M059J (cell line): ENCODE measurements at places on chromosomes 1 and 21. TPM values are rescaled to one million over a fixed set of nuclear protein-coding genes. Genes with fewer than 3 reads are reported as not detected.
A peak's percentile ranks its signal among the peaks of the same experiment; 100 is the strongest.

GRCh38 chr1:35857830-35858229, 25.2 kb upstream of the AGO1 start:
- peak; percentile 32 for DNase-seq

GRCh38 chr21:28159396-28159795, 833.3 kb downstream of the LTN1 start:
- no peak for DNase-seq

DNA sequence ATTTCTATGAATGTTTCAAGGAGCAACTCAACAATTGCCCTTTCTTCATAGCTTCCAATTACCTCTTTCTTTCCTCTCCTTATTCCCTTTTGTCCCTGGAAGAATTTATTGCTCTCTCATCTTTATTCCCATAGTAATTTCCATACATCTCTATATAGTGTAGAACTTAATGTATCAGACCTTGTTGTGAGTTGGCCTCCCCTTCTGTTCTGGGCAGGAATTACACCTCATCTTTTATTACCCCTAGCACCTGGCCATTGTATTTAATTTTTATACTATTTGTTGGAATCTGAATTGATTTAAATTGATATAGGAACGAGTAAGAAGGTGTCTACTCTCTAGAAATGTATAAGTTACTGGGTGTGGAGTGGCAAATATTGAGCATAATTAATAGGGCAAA, 114.5 kb downstream of the CACHD1 start:
- no peak for DNase-seq

DNA sequence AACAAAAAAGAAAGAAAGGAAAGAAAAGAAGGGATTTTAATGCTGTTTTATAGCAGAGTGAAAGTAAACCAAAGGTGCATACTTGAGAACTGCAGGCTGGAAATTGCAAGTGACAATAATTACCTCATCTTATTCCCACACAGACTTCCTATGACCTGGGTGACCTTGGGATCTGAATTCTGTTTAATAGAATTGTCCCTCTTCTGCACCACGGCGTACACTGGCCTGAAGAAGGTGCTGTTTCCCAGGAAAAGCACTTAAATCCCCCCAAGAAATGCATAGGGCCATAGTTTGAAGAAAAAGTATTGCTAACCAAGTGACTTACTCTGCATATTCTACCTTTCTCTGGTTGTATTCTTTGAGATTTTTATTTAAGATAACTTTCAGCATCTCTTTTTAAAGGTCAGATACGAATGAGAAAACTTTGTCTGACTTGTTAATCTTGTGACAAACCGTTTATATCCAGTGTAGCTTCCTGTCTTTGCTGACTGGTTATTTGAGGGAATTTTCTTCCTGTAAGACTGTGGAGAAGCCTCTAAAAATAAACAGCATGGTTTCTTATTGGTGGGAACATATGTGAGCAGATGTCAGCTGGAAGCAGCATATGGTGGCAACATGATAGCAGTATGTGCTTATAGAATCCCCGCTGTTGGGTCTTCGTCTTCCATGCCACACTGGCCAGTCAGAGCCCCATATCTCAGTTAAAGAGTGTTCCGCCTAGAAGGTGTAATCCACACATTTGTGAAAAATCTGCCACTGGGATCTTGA, 16.3 kb downstream of the TGFB2 start:
- peak; percentile 68 for DNase-seq

DNA sequence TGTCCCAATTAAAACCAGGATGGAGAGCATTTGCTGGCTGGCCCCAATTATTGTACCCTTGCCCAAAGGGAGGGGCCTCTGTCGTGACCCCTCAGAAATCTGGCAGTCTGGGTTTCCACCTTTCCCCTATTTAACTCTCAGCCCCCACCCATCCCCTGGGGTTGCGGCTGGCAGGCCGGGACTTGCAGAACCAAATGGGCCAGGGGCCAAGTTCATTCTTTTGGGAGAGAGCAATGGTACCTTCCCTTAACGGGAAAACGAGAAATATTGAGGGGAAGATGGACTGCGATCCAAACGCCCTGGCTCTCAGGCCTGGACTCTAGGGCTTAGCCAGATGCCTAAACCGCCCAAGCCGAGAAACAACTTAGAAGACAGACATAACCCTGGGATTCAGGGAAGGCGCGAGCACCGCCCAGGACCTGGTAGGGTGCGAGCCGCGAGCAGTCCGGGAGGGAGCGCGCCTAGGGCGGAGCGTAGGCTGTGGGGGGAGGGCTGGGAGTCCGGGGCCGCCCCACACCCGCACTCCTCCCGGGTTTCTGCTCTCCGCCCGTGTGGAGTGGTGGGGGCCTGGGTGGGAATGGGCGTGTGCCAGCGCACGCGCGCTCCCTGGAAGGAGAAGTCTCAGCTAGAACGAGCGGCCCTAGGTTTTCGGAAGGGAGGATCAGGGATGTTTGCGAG, at the start of gene SLC27A3:
TSS of gene SLC27A3 (plus strand) at position 628 of the 678 bp plus-strand sequence. CDS start 91 bp downstream, outside the sequence.
- peak; percentile 48 for DNase-seq

DNA sequence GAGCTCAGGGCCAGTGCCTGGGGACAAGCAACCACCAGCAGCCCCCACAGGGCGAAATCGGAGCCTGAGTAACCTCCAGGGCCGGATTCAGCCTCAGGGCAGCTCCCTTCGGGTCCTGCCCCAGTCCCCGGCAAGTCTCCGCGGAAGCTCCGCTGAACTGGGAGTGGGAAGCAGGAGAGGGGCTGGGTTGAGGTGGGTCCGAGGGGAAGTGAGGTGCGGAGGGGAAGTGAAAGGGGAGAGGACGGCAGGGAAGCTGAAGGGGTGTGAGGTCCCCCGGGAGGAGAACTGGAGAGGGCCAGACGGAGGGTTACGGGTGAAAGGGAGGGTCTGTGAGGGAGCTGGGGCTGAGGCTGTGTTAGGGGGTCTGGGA, 560 bp downstream of the PADI2 start:
- no peak for DNase-seq

GRCh38 chr1:205158048-205158616, 36.4 kb upstream of the RBBP5 start:
- DNase-seq, result no peak

- DNase-seq, result no peak
Observed at GRCh38 chr1:231931846-231932454, 305.4 kb downstream of the DISC1 start.

GRCh38 chr1:202288177-202288576, 53.6 kb downstream of the UBE2T start:
- DNase-seq, result no peak

GRCh38 chr1:155177192-155177917, 3.7 kb downstream of the TRIM46 start:
- DNase-seq, result no peak

DNA sequence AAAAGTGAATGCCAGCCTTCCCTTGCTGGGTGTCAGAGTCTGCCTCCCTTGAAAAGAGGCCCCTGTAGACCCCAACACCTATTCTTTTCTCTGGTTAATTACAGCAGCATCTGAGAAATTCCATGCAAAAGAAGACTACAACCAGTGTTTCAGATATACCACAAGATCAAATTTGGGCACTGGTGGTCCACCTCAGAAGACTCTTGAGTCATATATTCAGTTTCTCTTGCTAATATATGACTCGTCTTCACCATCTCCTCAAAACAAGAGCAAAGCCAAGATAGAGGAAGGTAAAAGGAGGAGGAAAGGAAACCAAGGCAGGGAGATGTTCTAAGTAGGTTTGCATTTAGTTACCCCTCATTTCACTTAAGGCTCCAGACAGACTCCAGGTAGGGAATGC, 259.9 kb downstream of the ZNF648 start:
- DNase-seq, result no peak

GRCh38 chr1:22096463-22096862, 44.0 kb downstream of the CDC42 start:
- DNase-seq, result no peak

DNA sequence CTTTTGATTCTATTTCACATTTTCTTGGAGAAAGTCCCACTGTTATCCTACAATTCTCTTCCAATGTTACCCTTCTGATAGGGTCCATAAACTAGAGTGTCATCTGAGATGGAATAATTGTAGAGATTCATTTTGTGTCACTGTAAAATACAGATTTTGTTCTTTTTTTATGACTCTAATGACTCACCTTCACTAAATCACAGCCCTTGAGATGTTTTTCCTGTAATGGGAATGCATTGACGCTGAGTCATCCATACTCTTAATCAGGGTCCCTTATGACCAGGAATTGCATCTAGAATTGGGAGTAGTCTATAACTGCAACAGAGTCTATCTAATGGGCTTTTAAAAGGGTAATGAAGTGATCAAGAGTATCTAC, 315.5 kb downstream of the TGFB2 start:
- peak; percentile 93 for DNase-seq

DNA sequence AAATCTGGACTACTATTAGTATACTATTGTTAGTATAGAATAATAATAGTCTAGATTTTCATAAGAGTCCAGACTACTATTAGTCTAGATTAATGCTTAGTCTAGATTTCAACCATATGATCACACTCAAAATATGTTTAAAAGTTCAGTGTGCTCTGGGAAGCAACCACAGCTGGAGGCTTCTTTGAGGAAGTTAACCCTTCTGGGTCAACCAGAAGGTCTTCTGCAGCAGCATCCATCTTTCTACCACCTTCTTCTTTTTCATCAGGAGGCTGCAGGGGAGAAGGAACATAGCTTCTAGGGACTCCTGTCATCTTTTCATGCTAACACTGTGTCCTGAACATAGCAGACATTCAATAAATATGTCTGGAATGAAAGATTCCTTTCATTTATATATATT, 51.2 kb upstream of the DNAJC6 start:
- DNase-seq, result no peak

GRCh38 chr1:112470966-112471365, 37.8 kb upstream of the WNT2B start:
- DNase-seq, result no peak

DNA sequence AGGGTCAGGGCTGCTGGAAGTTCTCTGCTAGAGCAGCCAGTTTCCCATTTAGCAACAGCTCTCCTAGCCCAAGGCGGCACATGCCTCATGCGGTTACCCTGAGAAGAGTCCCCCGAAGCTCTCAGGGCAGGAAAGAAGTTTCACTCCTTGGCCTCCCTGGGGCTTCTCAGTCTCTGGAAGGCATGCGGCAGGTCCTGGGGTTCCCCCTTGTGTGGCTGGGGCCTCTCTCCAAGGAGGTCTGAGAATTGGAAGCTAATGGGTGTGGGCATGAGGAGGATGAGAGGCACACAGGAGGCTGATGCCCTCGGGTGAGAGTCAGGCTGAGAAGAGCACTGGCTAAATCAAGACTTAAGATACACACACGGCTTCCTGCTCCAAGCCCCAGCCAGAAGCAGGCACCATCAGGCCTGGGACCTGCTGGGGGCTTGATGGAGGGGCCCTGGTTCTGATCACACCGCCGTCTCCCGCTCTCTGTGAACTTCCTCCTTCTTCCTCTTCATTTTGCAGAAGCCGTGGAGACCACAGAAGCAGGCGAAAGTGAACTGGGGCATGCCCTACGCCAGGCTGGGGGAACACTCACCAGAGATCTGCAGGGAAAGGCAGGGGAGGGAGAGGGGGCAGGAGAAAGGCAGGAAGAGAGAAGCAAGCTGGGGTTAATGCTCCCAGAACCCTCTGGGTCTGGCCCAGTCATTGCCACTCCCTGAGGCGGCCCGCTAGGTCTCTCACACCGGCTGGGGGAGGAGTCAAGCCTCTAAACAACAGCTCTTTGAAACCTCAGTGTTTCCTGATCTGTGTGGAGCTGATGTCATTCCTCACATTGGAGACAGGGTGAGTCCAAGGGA, 15.1 kb downstream of the BLACAT1 start:
- peak; percentile 87 for DNase-seq

DNA sequence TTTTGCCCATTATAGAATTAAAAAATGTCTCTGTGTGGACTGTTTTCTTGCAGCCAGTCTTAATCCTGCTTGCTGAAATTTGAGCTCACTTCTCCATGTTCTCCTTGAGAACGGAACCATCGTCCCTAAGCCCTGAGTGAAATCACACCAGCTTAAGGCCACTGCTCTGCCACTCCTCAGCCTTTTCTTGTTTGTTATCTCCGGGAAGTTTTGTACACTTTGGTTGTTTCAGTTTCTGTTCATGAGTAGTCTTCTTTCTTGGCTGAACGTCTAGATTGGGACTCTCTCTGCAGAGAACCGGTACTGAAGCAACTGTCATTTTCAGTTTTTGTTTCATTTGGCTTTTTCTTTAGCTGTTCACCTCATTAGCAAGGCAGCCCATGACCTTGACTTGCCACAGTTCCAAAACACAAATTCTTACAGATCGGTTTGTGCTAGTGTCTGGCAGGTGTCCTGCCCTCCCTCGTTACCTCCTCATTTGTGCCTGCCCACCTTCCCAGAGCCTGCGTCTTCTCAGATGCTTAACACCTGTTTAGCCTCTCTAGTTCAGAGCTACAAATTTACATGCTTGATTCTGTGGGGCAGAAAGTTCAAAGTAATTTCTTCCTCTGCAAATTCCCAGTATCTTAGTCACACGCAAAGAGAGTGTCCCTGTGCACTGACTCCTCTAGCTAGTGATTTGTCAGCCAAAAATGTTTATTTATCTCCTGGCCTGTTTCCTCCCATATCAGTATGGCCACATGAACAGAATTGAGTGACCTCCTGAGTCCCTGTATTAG, 12.4 kb downstream of the PSEN2 start:
- DNase-seq, result peak; percentile 84

DNA sequence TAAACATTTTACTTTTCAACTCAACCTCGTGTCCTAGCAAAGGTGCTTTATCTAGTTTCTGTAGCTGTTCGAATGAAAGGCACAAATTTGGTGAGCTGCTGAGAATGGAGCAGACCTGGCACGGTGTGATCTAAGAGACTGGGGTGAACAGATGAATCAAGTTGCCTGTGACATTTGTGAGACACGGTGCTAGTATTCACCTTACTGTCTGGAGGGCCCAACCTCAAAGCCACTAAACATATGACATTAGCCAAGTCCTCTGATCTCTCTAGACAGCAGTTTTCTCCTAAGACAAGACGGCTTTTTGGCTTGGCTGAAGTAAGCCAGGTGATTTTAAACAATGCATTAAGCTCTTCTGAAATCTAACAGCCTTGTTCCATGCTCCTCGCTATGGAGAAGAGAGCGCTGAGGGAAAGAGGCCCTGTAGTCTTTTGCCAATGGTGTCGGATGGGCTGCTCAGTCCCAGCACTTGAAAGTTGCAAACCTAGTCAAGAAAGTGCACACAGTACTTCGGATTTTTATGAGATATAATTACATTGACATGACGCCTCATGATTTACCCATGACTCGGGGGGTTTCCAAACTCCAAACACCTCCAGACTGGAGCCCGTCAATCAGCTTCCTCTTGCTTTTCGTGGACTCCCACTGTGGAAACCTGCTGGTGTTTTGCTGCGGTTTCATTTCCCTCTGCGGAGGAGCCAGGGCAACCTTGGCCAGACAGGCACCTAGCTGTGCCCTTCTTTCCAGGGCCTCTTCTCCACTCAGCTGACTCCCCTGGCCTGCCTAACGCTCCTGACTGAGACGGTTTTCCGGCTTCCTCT, 794 bp upstream of the TOR3A start:
- DNase-seq, result peak; percentile 25

The ACTN2 gene
- total RNA-seq, result 0.02 TPM in 1 of 2 replicates, not detected in the other

The SIM2 gene
- total RNA-seq, result 0.59 and 1.8 TPM in 2 replicates

The CENPF gene
- total RNA-seq, result 45.5 and 83.9 TPM in 2 replicates

The HPDL gene
- total RNA-seq, result not detected in 2 replicates

The TBX15 gene
- 1.5 and 2.9 TPM in 2 replicates for total RNA-seq

The PGLYRP4 gene
- total RNA-seq, result not detected in 2 replicates

The FNDC5 gene
- 0.49 and 2.9 TPM in 2 replicates for total RNA-seq

The IQCC gene
- 6.9 and 8.7 TPM in 2 replicates for total RNA-seq

The CD1E gene
- not detected in 2 replicates for total RNA-seq
